ENCODE measurements at places on chromosomes 13 and 19.
A peak's percentile ranks its signal among the peaks of the same experiment; 100 is the strongest.

DNA sequence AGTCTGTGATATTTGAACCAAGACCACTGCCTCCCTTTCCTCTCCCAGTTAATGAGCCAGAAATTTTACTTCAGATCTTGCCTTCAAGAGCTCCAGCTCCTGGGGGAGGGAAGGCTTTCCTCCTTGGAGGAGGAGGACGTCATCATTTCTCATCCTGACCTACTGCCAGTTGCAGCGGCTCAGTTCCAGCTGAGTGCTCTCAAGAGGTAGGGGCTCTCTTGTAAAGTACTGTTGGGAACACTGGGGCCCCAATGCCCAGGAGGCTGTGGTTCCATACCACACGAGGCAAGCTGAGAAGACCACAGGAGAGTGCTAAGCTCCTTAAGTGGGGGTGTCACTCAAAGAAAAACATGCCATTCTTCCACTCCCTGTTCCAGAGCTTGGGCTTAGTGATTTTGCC is 36.2 kb downstream of the METTL21C start:
- DNase-seq, result no peak

DNA sequence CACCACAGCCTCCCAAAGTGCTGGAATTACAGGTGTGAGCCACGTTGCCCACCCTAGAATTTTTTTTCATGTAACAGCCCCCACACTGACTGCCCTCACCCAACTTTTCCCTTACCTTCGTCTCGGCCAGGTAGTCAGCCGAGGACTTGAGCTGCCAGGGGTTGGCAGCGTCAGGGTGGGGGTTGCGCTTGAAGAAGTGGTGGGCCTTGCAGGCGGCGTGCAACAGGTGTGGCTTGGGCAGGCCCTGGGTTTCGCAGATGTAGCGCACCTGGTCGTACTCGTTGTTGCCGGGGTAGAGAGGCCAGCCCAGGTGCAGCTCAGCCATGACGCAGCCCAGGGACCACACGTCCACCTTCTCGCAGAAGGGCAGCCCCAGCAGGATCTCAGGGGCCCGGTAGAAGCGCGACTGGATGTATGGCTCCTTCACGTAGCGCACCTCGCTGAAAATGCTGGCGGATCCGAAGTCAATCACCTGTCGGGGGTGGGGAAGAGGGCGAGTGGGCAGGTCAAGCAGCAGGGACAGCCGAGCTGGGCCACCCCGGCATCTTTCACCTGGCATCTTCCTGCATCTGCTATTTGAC is 6.2 kb downstream of the HIPK4 start:
- no peak for DNase-seq

DNA sequence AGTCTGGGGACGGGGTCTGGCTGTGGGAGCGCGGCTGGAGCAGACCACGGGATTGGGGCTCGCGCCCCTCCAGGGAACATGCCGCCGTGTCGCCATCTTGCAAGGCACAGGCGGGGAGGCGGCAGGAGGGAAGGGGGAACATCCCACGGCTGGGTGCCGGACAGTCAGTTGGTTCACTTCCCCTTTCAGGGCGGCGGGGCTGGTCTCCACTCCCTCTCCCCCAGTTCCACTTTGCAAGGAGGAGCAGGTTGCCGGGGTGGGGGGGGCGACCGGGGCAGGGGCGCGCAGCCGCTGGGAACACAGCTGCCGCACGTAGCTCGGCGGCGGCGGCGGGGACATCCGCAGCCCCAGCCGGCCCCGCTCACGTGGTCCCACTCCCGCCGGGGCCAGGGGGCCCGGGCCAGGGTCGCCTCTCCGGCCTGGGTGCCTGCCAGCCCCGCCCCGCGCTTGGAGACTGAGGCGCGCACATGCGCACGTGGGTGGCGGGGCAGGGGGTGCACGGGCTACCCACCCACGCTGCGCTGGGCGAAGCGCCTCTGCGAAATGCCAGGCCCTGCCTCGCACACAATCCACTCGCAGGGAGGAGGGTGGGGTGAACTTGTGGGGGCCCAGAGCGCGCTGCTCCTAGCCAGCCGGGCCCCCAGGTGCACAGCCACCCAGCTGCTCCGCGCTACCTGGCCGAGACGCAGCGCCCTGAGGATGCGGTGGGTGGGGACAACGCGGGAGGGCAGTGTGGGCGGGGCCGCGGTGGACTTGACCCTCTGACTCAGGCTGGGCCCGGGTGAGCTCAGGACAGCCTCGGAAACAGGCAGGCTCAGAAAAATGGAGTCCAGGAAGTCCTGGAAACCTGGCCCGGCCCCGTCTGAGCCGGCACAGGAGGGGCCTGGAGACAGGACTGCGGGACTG is 6.4 kb downstream of the KLF16 start:
- DNase-seq, result peak; percentile 94

DNA sequence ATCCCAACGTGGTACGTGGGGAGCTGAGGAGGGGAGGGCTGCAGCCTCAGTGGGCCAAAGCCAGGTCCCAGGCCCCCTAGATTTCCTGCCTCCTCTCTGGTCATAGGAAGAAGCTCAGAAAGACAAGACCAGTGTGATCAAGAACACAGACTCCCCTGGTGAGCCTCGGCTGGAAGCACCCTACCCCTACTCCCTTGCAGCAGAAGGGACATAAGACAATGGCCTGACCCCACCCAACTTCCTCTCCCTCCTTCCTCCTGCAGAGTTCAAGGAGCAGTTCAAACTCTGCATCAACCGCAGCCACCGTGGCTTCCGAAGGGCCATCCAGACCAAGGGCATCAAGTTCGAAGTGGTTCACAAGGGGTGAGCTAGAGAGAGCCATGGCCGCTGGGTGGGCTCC is 11.5 kb downstream of the PODNL1 start:
- DNase-seq, result no peak

- DNase-seq, result no peak
These were observed 4.2 kb upstream of the ZSCAN4 start for GRCh38 chr19:57664269-57665127.
